ENCODE measurements at places on chromosomes 11 and 22.

DNA sequence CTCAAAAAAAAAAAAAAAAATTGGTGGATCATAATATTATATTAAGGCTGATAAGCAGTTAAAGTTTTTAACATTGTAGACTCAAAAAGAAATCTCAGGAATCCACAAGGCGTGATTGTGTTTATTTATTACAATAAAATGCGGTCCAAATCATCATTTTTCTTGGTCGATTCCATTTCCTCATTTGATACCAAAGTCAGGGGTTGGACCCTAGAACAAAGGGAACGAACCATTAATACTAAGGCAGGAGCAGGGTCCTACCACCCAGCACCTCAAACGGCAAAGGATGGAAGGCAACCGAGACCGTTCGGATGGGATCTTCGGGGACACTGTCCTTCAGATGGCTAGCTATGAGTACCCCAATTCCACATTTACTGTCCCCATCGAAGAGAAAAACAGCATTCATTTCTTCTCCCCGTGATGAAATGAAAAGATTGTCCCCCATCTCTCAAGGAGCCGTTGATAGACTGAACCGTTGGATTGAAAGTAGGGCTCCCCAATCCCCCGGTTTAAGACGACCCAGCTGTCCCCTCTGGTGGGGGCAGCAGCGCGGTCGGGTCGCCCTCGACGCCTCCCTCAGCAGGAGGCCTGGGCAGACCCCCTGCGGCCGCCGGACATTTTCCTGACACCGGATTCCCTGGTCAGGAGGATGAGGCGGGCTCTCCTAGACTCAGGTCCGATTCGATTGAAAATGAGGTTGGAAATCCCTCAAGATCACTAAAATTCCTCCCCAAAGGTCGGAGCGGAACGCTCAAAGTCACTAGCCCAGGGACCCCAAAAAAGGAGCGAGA is 607 bp downstream of the DMC1 start:
- H3K27ac ChIP-seq, result peak overlapping the region; percentile 95
- H3K36me3 ChIP-seq, result no peaks in the 10 kb centered on the region
- no peak for DNase-seq
- peaks cover 4% of the 10 kb centered on the region for H3K4me1 ChIP-seq
- peak overlapping the region; percentile 80 for H3K4me3 ChIP-seq

GRCh38 chr11:107732689-107733051 is 20.8 kb upstream of the SLN start:
- no peak for DNase-seq
- H3K27me3 ChIP-seq, result no peaks in the 10 kb centered on the region
- H3K36me3 ChIP-seq, result no peaks in the 10 kb centered on the region

- no peaks in the 10 kb centered on the region for H3K27me3 ChIP-seq
- no peak overlapping the region for H3K27ac ChIP-seq
- no peak for DNase-seq
- H3K36me3 ChIP-seq, result no peaks in the 10 kb centered on the region
- no peak overlapping the region for H3K4me3 ChIP-seq
These were observed 19.1 kb upstream of the RCN1 start for GRCh38 chr11:32071811-32072210.

- H3K36me3 ChIP-seq, result peaks cover 4% of the 10 kb centered on the region
- no peaks in the 10 kb centered on the region for H3K27me3 ChIP-seq
- H3K4me3 ChIP-seq, result no peak overlapping the region
- peaks cover 2% of the 10 kb centered on the region for H3K4me1 ChIP-seq
- DNase-seq, result no peak
These were observed 82.2 kb upstream of the OR4B1 start for GRCh38 chr11:48134221-48134922.

Measured in ascending aorta (tissue), 2 donors.